ENCODE measurements at places on chromosomes 12 and 14.

- no peak for DNase-seq
These were observed 16.7 kb upstream of the TMEM106C start for GRCh38 chr12:47946413-47947323.

DNA sequence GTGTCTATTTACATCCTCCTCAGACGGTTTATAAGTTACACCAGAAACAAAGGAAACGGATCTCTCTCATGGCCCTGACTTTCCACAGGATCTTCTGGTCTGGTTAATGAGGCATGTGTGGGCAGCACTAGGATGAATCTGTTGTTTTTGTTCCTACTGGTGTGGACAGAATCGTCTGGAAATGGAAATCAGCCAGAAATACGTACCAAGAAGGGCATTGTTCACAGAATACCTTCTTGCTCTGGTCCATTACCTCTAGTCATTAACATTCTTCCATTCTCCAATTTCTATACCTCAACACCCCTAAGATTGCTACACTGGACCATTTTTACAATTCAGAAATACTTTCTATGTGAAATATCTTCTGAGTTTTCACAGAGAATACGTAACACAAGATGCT, 86.0 kb downstream of the TPH2 start:
- no peak for DNase-seq

DNA sequence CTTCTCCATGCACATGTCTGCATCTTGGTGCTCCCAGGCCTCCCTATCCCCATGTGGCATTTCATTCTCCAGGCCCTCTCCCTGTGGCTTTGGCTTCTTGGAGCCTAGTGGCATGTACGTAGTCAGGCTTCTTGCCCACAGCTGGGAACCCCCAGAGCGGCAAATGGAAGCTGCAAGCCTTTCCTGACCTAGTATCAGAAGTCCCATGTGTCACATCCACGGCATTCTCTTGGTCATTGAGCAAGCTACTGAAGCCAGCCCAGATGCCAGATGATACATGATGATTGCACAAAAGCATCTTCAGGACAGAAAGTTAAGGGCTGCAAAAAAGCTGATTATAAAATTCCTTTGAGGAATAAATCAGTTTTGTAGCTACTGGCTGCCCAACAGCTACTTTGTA, 154.9 kb downstream of the PELI2 start:
- DNase-seq = no peak

DNA sequence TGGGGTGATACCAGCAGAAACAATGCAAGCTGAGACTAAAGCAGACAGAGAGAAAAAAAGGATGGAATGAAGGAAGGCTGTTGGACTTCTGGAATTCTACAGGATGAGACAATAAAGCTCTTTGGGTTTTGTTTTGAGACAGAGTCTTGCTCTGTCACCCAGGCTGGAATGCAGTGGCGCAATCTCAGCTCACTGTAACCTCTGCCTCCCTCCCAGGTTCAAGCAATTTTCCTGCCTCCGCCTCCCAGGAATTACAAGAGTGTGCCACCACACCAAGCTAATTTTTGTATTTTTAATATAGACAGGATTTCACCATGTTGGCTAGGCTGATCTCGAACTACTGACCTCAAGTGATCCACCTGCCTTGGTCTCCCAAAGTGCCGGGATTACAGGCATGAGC, 115.4 kb downstream of the EXOC5 start:
- DNase-seq = no peak

DNA sequence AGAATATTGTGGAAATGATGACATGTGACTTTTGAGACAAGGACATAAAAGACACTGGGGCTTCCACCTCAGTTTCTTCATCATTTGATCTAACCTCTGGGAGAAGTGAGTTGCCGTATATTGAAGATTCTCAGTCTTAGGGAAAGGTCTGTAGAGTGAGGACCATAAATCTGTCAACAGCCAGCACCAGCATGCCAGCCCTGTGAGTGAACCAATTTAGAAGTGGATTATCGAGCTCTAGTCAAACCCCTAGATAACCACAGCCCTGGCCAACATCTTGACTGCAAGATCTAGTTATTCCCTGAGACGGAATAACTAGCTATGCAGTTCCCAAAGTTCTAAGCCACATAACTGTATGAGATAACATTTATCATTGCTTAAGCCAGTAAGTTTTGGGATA, 108.8 kb upstream of the PTPRR start:
- no peak for DNase-seq

- DNase-seq = no peak
These were observed 20.7 kb downstream of the ZDHHC17 start for GRCh38 chr12:76784600-76785051.

- DNase-seq = no peak
These were observed at the start of gene SSPN for GRCh38 chr12:26195250-26195640. SSPN (plus strand) TSS chr12:26195573; CDS start chr12:26195673, 100 bp downstream.

DNA sequence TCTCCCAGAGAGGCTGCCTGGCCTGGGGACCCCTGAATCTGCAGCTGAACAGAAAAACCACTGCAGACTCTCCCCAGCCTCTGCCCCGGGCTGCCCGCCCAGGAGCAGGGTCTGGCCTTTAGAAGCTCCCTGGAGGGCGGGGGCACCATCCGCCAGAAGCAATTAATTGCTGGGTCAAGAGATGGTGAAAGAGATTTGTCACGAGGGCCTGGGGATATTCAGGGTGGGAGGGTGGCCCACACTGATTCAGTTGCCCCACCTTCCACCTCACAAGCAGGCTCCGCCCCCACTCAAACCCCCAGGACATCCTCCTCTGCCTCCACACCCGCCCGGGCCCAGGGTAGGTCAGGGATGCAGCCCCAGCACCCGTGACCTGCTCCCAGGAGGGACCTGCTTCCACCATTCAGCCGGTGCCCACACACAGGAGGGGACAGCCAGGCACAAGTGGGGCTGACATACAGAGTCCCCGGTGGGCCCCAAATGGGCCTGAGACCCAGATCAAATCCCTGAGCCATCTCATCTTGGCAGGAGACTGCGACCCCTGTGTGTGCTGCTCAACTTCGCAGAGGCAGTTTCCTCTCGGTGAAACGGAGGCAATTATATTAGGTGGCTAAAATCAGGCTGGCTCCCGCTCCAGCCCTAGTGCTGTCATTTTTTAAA, 23.0 kb downstream of the NCOR2 start:
- no peak for DNase-seq

- DNase-seq = no peak
These were observed 132.8 kb downstream of the SAMD4A start for GRCh38 chr14:54699735-54700134.

- no peak for DNase-seq
These were observed 620.0 kb upstream of the LRFN5 start for GRCh38 chr14:40986655-40987054.

Measured in activated T-cell treated with anti-CD3 and anti-CD28 coated beads for 48 hours (primary cell).